Nephron progenitor cell (in vitro differentiated cells): ENCODE measurements at places on chromosomes 6 and 20.
A peak's percentile ranks its signal among the peaks of the same experiment; 100 is the strongest.

- no peak for DNase-seq
Observed at GRCh38 chr20:37516811-37517750, 4.0 kb upstream of the NNAT start.

- no peak for DNase-seq
Observed at GRCh38 chr6:106556368-106556960, 72.8 kb downstream of the RTN4IP1 start.

- no peak for DNase-seq
Observed at GRCh38 chr6:89501222-89501621, 68.3 kb downstream of the ANKRD6 start.

DNA sequence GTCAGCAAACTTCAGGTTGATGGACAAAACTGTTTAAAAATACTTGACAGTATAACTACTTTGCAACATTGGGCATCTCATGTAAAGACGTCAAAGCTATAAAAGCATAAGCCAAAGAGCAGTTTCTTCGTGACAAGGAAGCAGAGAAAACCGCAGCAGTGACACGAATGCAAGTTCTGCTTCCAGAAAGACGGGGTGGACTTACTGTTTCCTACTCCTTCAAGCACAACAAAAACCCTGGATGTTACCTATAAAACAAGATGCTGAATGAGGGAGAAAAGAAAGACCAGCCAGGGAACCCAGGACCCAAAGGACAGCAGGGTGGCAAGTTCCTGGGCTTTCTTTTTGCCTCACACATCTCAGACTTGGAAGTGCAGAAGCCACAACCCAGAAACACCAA lies 98.0 kb downstream of the DLL1 start:
- no peak for DNase-seq

DNA sequence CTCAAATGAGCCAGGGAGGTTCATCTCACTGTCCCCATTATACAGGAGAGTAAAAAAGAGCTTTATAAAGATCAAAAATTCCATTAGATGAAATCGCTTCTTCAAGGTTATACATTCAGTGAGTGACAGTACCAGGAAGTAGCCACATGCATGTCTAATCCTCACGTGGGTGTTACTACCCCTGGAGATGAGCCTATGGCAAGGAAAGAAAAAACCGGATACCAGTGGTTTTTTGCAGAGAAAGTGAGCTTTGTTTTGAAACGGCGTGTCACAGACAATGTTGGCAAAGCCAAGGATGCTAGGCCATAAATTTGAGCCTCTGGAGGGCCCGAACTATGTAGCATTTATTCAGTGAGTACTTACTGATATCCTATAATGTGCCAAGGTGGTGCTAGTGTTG lies 215.0 kb upstream of the RIN2 start:
- DNase-seq, result no peak

DNA sequence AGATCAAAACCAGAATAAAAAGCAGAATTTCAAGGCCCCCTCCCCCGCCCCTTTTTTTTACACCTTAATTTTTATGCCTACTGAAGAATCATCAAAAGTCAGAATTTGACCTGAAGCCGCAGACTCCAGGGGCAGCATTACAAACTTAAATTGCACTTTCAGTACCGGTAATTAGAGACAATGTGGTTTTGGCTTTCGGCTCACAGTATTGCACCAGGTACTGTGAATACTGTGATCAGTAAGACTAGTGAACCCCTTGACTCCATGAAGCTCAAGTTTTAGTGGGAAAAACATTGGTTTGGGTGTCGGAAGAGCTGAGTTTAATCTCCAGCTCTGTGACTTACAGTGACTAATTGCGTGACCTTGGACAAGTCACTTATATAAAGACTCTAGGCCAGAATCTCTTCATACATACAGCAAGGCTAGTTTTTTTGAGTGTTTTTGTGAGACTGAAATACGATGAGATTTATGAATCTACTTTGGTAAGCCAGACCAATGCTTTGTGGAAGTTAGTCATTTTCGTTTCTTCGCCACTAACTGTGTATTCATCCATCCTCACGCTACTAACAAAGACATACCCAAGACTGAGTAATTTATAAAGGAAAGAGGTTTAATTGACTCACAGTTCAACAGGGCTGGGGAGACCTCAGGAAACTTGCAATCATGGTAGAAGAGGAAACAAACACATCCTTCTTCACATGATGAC lies 114.7 kb downstream of the SASH1 start:
- DNase-seq, result no peak

GRCh38 chr6:133704371-133704770 lies 184.5 kb upstream of the TCF21 start:
- no peak for DNase-seq

DNA sequence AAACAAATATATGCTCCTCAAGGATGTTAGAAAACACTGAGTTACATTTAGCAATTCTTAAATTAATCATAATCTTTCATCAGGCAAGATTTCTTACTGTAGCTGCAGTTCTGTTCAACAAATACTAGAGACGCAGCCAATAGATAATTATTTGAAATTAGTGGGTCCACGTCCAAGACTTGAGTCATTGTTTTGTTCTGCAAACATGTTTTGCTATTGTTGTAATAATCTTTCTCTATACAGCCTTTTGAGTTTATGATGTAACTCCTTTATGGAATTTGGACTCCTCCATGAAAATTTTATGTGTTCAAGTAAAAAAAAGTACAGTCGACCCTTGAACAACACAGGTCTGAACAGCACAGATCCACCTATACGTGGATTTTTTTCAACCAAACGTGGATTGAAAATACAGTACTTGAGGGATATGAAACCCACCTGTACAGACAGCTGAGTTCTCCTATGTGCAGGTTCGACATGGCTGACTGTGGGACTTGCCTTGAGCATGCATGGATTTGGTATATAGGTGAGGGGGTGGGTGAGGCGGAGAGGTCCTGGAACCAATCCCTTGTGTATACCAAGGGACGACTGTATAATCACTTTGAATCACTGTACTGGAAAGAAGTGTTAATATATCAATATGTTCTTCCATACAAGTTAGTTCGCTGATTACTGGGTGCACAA lies 41.3 kb upstream of the SLC22A16 start:
- DNase-seq, result no peak

- peak; percentile 45 for DNase-seq
Observed at GRCh38 chr20:14334306-14334930, 3.0 kb downstream of the FLRT3 start.

GRCh38 chr20:59301343-59302007 lies 1.1 kb downstream of the EDN3 start:
- no peak for DNase-seq

DNA sequence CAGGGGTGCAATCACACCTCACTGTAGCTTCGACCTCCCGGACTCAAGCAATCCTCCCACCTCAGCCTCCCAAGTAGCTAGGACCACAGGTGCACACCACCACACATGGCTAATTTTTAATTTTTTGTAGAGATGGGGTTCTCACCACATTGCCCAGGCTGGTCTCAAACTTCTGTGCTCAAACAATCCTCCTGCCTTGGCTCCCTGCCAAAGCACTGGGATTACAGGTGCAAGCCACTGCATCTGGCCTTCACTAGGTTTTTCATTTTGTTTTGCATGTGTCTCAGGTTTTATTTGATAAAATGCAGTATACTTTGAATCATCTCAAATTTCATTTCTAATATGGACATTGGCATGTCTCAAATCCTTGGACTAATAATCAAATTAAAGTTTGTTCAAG lies 98.7 kb downstream of the SLC16A10 start:
- no peak for DNase-seq

DNA sequence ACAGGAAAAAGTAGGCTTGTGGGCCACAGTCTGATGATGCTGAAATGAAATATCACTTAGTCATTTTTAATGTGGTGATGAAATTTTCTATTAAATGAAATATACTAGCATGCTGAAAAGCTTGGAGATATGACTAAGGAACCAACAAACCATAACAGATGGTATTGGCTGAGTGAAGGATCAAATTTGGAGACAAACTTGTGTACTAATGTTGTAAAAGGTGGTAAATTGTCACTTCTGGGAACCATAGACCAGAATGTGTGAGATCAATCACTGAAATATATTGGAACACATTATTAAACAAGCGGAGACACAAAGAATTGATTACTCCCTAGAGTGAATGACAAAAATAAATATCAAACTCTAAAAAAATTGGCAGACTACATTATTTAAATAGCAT lies 232.4 kb downstream of the DOK5 start:
- DNase-seq, result no peak

DNA sequence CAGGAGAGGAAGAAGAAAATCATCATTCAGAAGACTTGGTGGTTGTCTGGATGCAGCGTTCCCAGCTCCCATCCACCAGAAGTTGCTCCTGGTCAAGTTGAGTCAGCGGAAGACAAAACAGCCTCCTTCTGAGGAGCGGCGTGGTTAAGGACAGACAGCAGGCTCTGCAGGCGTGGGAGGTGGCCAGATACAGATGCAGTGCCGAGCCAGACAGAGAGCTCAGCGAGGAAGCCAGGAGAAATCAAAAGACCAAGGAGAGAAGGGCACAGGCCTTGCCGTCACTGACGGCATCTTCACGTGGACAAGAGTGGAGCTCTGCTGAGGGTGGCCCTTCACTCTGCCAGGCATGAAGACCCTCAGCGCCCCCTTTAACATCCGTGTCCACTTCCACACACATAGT lies 158.5 kb downstream of the THBS2 start:
- no peak for DNase-seq
